Retina (tissue), 1 donor: ENCODE measurements at places on chromosomes 5 and 9.

- no peak for DNase-seq
These were observed 11.2 kb downstream of the ANKS6 start for GRCh38 chr9:98784831-98785806.

GRCh38 chr9:20242510-20243189, 379.6 kb downstream of the MLLT3 start:
- DNase-seq = peak; percentile 12

GRCh38 chr5:9632495-9632894, 2.3 kb upstream of the TAS2R1 start:
- no peak for DNase-seq

- no peak for DNase-seq
These were observed 3.3 kb upstream of the TTC39B start for GRCh38 chr9:15310107-15310850.

DNA sequence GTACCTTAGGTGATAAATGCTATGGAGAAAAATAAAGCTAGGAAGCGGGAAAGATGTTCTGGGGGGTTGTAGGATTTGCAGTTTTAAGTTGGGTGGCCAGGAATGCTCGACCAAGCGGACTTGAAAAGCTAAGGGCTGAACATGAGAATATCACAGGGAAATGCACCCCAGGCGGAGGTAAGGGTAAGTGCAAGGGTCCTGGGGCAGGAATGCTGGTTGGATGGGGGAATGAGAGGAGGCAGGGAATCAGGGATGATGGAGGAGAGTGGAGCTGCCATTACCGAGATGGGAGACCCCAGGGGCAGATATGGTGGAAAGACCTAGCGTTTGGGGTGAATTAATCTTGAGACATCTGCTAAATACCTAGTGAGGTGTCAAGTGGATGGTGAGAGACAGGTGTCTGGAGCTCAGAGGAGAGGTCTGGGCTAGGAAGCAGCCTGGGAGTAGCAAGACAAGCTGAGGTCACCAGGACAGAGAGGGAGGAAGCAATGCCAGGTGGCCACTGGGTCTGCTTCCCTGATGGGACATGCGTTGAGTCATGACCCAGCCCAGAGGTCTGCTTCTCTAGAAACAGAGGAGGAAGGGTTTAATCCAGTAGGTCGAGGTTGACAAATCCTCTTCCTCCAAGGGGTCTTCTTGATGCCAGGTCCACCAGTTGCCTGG, 77.7 kb upstream of the ASS1 start:
- DNase-seq = no peak

DNA sequence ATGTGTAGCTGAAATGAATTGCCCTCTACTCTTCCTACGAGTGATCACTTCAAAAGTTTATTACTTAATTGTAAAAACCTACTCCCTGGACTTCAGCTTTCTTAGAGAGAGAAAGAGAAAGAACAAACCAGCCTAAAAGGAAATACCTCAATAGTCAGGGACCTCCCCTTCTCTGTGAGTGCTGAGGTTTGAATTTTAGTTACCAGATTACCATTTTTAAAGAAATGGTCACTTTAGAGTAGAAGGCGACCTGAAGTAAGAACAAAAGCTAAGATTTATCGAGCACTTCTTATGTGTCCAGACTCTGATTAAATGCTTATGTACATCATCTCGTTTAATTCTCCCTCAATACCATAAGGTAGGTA, 11.3 kb downstream of the RAPGEF1 start:
- DNase-seq = no peak

- no peak for DNase-seq
These were observed 3.7 kb downstream of the DTWD2 start for GRCh38 chr5:118984602-118985001.

GRCh38 chr5:115962565-115963402, 509 bp downstream of the LVRN start:
- peak; percentile 89 for DNase-seq

- no peak for DNase-seq
These were observed 87.0 kb downstream of the LNPEP start for GRCh38 chr5:97022898-97023297.
